ENCODE measurements at places on chromosomes 2 and 18.
A peak's percentile ranks its signal among the peaks of the same experiment; 100 is the strongest.

DNA sequence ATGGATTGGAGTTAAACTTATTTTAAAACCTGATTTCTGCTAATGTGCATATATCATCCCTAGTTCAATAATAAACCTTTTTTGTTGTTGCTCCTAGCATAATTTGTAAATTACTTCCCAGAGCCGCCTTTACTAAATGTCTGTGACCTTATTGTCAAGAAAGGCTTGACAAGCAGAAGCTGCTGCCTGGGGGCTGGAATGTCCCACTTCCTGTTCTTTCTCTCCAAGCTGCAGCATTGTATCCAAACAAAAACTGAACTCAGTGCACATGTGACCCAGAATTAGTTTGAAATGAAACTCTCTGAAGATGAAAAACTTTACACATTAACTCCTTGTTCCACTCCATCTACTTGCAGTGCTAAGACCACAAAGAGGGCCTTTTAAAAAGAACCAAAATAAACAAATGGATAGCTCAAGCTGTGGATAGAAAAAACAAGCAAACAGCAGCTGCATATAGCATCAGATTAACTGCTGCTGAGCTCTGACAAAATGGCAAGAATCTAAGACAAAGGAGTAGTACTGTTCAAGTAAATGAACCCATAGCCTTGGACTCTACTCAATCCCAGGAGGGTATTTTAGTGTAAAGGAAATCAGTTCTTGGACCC, 99.8 kb upstream of the NEUROD1 start:
- DNase-seq: peak; percentile 72

DNA sequence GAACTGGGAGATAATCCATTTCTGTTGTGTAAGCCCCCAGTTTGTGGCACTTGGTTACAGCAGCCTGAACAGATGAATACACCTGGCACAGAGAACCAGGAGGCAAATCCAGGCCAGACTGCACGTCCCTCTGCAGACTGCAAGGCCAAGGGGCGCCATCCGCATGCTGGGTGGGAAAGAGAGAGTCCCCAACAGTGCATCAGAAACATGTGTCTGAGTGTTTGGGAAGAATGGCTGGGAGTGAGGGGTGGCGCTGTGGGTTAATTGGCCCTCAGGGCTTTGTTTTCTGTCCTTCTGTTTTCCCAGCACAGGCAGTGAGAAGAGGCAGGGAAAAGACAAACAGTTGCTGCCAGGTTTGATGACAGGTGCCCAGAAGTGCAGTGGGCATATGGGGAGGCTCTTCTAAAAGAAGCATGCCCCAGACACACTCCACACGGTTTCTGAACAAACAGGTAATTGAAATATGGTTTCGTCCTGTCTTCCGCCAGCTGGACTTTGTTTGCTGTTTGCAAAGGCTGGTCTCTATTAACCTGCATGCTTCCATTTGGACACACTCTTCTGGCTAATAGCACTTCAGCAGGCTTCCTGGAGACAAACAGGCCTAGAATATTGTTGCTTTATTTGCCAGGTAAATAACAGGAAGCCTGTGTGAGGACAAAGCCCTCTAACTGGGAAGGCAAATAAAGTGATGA, 43.4 kb upstream of the SEC11C start:
- peak; percentile 100 for DNase-seq

- no peak for DNase-seq
Observed at GRCh38 chr2:98087447-98088020, 567 bp downstream of the VWA3B start.

- DNase-seq: peak; percentile 27
Observed at GRCh38 chr2:238236571-238236970, 3.3 kb downstream of the HES6 start.

- peak; percentile 42 for DNase-seq
Observed at GRCh38 chr18:39835303-39836030, 2119.6 kb upstream of the PIK3C3 start.
